Suprapubic skin (tissue), 4 donors: ENCODE measurements at places on chromosomes 2 and 18.

DNA sequence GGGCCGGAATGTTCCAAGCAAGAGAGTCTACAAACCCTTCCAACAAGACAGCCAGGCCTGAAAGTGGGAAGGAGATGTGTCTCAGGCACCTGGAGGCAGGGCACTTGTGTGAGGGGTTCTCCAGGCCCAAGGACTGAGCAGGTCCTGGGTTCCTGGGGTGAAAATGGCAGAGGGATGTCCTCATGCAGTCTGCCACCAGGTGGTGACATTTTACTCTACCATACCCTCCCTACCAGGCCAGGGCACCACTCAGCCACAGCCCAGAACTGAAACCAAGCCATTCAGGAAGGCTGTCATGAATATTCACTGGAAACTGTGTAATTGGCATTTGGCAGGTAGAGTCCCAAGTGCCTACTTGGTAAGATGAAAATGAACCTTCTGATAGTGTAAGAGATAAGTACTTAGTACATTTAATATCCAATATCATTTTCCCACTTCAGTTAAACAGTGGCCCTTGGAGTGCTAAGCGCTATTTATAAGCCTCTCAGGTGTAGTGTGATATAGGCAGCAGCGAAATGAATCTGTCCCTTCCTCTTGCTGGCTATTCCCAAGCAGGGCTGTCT lies 185.1 kb downstream of the MYO5B start:
- DNase-seq: no peak
- H3K4me3 ChIP-seq: no peak overlapping the region
- no peak overlapping the region for H3K27ac ChIP-seq
- H3K27me3 ChIP-seq: no peaks in the 10 kb centered on the region
- no peaks in the 10 kb centered on the region for H3K4me1 ChIP-seq

GRCh38 chr2:228242591-228242990 lies 61.1 kb upstream of the SPHKAP start:
- no peak overlapping the region for H3K27ac ChIP-seq
- H3K36me3 ChIP-seq: no peaks in the 10 kb centered on the region
- no peaks in the 10 kb centered on the region for H3K27me3 ChIP-seq
- DNase-seq: no peak

- H3K4me3 ChIP-seq: no peak overlapping the region
- peaks cover 14% of the 10 kb centered on the region for H3K4me1 ChIP-seq
- DNase-seq: no peak
- no peak overlapping the region for H3K27ac ChIP-seq
- no peaks in the 10 kb centered on the region for H3K36me3 ChIP-seq
Measured at GRCh38 chr18:12410081-12410481, 2.4 kb downstream of the PRELID3A start.

- peaks cover 6% of the 10 kb centered on the region for H3K4me1 ChIP-seq
- H3K27ac ChIP-seq: no peak overlapping the region
- no peak overlapping the region for H3K4me3 ChIP-seq
Measured at GRCh38 chr2:16031058-16031847, 90.9 kb downstream of the MYCN start.

DNA sequence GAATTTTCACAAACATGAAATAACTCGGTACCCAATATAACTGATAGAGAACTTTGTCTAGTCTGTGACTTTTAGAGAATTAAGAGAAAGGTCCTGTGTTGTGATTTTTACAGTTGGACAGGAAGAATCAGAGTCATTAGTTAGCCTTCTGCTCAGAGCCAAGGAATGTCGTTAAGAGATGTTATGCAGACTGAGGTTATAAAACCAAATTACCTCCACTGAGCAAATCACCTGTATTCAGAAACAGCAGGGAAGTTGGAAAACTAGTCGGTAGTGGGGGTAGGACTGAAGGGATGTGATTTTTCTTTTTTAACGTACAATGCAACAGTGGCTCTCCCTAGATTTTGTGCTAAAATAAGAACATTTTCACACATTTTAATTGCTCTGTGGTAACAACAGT lies 18.5 kb downstream of the TANK start:
- no peak for DNase-seq
- peaks cover 34% of the 10 kb centered on the region for H3K36me3 ChIP-seq
- no peaks in the 10 kb centered on the region for H3K4me1 ChIP-seq
- H3K27me3 ChIP-seq: no peaks in the 10 kb centered on the region
- no peak overlapping the region for H3K4me3 ChIP-seq
